OCI-M1 (cell line): ENCODE measurements at places on chromosomes 7 and 10.

DNA sequence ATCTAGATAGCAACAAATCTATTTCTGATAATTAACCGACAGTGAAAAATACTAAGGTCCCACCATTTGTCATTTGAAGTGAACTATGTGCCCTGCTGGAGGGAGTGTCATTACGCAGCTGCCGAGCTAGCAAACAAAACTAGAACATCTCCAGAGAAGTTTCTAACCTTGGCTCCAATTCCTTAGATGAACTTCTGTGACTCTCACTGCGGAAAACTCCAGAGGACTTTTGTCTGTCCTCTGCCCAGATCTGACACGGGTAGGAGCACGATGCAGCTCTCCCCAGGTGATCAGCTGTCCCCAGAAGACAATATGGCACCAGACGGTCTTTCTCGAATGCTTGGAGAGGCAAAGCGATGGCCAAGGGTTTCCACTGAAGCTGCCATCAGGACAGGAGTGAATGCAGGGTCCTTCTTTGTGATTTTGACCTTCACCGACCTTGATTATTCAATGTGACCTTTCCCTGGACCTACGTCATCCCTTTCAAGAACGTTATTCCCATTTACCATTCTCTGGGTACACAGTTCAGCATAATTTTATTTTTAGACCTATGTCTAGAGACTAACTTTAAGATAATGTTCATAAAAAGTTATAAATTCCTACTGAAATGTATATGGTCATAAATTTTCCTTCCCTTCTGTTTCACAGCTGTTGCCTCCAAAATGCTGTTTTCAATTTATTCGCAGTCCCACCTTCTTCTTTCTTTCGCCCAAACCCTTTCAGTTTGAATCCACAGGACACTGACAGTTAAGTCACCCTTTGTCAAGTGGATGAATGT is 116.7 kb upstream of the C7orf33 start:
- no peak for DNase-seq

GRCh38 chr7:76220185-76221057 is 18.7 kb downstream of the SRRM3 start:
- DNase-seq = peak; percentile 30

- DNase-seq = no peak
Measured at GRCh38 chr7:16970732-16971482, 89.1 kb upstream of the AGR3 start.

- no peak for DNase-seq
Measured at GRCh38 chr7:123041101-123041500, 45.6 kb upstream of the TAS2R16 start.

- peak; percentile 80 for DNase-seq
Measured at GRCh38 chr10:101011517-101012423, 12.2 kb downstream of the LZTS2 start.

DNA sequence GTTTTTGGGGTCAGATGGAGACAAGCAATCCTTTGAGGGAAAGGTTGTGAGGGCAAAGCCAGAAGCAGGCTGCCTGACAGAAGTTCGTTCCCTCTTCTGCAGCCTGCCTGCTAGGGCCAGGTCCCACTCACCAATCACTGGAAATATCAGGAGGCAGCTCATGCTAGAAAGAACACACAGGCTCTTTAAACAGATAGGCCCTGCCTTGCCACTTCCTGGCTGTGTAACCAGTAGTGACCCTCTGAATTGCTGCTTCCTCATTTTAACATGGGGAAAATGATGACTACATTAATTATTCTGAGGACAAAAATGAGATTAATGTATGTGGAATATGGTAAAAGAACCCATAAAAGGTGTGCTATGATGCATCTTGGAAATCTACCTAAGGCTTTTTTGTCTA is 50.5 kb upstream of the MRLN start:
- peak; percentile 81 for DNase-seq

DNA sequence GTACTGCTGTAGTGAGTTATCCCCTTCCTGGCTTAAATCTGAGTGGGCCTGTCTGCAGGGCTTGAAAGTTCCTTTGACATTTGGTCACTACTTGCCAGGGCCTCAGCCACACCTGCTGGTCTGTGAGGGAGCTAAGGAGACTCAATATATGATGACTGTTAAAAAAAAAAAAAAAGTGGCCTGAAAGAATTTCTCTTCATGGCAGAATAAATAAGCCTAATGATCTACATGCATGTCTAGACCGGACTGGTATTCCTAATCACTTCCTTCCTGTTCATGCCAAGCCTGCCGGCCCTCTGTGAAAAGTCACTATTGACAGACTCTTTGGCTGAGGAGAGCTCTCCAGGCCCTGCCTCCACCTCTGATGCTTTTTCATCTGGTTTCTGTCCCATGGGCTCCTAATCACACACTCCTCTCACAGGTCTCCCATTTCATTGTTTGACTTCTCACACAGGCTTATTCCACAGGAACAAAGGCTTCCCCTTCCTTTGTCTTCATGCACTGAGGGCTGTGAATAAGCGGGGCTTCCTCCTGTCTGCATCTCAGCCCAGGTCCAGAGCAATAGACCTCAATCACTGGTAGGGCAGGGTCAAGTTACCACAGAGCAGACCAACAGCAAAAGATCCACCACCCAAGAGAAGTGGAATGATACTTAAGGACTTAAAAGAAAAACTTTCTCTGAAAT is 99.1 kb upstream of the SEC61G start:
- DNase-seq = no peak

- DNase-seq = no peak
Measured at GRCh38 chr7:128389618-128390329, 20.0 kb downstream of the IMPDH1 start.

GRCh38 chr7:18770822-18771221 is 275.3 kb downstream of the HDAC9 start:
- DNase-seq = no peak

DNA sequence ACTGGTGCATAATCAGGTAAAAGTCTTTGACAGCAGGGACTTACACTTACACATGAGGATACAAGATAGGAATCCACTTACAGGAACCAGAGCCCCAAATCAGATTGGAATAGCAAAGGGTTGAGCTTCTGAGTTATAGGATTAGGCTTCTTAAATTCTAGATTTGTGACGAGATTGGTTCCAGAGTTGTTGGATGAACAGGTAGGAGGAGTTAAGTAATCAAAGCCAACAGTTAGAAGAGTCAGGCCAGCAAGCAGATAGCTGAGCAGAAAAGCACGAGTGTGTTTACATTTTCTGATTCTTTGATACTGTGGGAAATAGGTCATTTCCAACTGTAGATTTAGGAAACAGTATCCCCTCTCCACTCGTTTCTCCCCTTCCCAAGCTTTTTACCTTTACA is 167.0 kb downstream of the MDFIC start:
- DNase-seq = no peak

DNA sequence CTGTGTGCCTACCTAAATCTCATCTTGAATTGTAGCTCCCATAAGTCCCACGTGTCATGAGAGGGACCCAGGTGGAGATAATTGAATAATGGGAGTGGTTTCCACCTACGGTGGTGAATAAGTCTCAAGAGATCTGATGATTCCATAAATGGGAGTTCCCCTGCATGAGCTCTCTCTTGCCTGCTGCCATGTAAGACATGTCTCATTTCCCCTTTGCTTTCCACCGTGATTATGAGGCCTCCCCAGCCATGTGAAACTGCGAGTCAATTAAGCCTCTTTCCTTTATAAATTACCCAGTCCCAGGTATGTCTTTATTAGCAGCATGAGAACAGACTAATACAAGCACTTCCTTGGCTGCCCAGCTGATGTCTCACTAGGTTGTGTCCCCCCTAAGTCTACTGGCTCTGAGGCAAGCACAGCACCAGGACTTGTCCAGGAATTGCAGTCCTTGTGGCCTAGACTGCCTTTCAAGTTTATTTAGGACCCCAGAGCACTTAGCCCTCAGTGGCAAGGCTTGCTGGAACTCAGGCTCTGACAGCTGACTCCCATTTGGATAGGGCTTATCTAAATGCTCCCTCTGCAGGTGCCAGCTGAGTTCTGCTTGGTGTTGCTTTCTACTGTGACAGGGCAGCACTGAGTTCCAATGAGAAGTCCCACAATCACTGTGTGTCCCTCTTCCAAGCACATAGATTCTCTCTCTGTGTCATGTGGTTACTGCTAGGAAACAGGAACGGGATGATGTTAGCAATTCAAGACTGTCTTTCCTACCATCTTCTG is 59.0 kb upstream of the TAS2R16 start:
- DNase-seq = peak; percentile 33

- peak; percentile 84 for DNase-seq
Measured at GRCh38 chr10:89373916-89374711, 3.7 kb upstream of the IFIT1B start.

GRCh38 chr7:95046494-95047240 is 139.3 kb downstream of the PPP1R9A start:
- DNase-seq = no peak

- DNase-seq = no peak
Measured at GRCh38 chr7:103867874-103868273, 121.6 kb downstream of the RELN start.

DNA sequence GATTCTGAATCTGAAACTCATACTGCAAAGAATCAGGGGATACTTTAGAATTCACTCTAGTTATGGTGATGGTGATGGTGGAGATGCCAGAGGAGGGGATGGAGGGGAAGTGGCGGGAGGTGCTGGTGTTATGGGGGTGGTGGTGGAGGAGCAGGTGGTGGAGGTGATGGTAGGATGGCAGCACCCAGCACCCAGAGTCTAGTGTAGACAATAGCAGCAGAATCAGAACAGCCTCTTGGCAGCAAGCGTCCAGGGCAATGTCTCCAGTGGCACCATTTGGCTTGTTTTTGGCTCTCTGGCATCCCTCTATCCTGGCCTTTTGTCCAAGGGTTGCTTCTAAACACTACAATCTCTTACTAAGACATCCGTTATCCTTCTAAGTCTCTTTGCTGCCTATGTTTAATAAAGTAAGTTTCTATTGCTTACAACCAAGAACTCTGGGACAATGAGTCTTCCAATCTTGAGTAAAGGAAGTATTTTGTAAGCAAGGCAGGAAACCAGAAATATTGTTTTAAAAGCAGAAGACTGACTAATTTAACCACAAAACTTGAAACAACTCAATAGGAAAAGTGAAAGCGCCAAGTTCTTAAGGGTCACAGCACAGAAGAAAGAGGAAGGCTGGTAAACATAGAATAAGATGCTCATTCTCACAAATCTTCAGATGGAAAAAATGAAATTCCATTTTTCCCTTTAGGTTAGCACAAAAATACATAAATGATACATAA is 42.4 kb upstream of the GDF10 start:
- DNase-seq = peak; percentile 41

DNA sequence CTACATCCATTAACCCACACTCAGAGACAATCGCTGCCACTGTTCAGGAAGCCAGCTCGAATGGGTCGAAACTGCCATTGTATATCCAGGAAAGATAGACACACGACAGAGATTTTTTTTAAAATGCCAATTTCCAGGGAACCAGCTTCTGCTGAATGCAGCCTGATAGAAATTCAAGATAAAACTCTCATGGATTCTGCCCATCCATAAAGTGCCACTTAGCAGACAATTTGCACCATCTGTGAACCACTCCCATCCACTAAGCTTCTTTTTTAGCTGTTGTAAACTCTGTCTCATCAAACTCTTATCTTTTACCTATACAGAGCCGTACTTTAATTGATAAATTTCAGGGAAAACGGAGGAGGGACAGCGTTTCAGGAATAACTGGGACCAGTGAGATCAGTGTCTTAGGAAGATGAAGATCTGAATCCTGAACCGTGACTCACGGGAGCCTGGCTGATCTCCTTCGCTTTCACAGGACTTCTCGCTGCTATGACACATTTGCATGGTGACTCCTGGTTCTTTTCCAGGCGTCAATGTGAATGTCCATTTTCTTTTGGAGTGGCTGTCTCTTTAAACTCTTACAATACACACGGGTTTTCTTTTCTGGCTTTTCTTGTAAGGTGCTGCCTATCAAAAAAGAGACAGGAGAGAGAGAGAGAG is 103.4 kb downstream of the FAM204A start:
- DNase-seq = no peak

- DNase-seq = no peak
Measured at GRCh38 chr7:32104766-32105165, 34.6 kb upstream of the PDE1C start.

DNA sequence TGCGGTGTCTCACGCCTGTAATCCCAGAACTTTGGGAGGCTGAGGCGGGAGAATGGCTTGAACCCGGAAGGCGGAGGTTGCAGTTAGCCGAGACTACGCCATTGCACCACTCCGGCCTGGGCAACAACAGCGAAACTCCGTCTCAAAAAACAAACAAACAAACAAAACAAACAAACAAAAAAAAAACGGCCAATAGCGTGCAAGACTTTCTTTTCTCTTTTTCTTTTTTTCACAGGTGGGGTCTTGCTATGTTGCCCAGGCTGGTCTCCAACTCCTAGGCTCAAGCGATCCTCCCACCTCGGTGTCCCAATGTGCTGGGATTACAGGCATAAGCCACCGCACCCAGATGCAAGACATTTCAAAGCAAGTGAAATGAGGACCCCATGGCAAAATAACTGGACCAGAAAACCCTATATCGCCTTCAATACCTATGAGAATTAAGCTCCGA is 1.6 kb downstream of the PSAP start:
- no peak for DNase-seq

GRCh38 chr7:155455132-155455693 is 2.7 kb upstream of the EN2 start:
- DNase-seq = no peak

- peak; percentile 46 for DNase-seq
Measured at GRCh38 chr7:37360484-37360883, 88.2 kb downstream of the ELMO1 start.

GRCh38 chr10:65719790-65720189 is 1206.0 kb upstream of the LRRTM3 start:
- no peak for DNase-seq

GRCh38 chr7:51090411-51090810 is 226.2 kb downstream of the COBL start:
- DNase-seq = no peak

GRCh38 chr7:43943417-43944187 is 17.4 kb downstream of the UBE2D4 start:
- DNase-seq = no peak

GRCh38 chr10:114045136-114046086 is 1.7 kb downstream of the ADRB1 start:
- no peak for DNase-seq

DNA sequence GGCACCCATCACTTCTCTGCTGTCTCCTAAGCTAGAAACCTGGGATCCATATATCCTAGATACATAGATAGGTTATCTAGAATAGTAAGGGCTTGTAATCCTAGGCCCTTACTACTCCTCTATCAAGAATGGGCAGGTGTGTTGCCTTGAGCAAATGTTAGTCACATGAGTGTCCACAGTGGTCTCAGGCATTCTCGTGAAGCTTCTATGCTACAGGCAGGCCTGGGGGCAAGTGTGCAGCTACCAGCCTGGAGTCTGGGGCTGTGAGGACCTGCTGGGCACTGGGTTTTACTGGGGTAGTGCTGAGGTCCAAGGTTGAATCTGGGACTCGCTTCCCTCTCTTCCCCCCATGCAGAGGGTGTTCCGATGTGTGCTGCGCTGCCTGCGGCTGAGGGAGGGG is 91.4 kb downstream of the ABCC2 start:
- DNase-seq = no peak

- DNase-seq = peak; percentile 25
Measured at GRCh38 chr7:126203185-126203584, 1049.6 kb downstream of the GRM8 start.

DNA sequence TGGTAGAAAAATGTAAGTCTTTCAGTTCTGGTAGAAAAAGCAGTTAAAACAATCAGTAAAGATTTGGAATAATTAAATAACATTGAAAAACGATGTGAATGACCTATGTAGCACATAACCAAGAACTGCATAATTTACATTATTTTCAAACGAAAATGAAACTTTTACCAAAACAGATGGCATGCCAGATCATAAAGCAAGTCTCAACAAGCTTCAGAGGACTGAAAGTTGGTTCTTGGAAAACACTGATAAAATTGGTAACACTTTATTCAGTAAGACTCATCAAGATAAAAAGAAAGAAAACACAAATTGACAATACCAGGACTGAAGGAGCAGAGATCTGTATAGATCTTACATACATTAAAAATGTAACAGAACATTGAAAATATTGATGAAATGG is 92.8 kb downstream of the VIPR2 start:
- DNase-seq = no peak
